ENCODE measurements at places on chromosomes 4 and X. TPM values are rescaled to one million over a fixed set of nuclear protein-coding genes. Genes with fewer than 3 reads are reported as not detected.

GRCh38 chr4:19063662-19064061 is 1042.1 kb upstream of the LCORL start:
- no peak for DNase-seq

DNA sequence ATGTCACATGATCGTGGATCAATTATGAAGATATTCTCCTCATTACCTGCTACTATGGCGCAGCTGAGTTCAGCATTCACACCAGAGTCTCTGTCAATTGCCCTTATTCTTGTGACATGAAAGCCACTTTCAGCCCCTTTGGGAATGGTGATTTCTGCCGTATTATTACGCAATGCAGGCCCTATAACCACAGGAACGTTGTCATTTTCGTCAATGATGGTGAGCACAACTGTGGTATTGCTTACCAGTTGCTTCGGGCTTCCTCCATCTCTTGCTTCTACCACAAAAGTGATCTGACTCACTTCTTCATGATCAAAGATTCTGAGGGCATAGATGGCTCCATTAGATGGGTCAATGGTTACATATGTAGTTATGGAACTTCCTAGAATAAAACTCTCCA is 2.1 kb downstream of the PCDH18 start:
- no peak for DNase-seq

S100P gene
- total RNA-seq: not detected

- no peak for DNase-seq
Observed at GRCh38 chr4:61152433-61152832, 47.7 kb upstream of the ADGRL3 start.

GRCh38 chr4:27684610-27685011 is 824.0 kb downstream of the STIM2 start:
- peak; percentile 3 for DNase-seq

DNA sequence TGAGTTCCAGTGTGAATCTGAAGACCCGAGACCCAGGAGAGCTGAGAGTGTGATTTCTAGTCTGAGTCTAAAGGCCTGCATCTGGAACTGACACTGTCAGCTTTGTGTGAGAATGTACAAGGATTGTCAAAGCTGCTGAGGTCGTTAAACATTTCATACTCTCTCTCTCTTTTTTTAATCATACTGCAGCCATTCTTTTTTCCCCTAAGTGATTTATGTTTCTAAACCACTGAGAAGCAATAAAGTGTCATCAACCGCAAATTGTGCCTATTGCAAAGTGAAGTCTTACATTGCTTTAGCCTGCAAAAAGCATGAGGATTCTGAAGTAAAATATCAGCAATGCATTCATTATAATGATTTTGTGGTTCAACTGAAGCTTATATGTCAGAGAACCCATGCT is 106.0 kb downstream of the ASMT start:
- DNase-seq: no peak

DNA sequence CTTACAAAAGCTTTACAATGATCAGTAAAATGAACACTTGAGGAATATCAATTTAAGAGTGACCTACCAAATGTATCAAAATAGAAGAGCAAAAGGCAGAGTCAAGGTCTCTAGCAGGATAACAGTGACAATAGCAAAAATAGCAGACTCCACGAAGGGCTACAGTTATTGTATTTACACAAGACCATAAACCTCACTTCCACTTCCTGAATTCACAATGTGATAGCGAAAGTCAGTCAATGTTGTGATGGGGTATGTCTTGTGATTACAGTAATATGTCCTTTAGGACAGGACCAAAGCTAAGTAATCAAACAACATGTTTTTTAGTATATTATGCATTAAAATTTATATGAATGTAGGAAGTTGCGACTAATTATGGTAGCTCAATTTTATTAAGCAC is 139.6 kb downstream of the IQCM start:
- DNase-seq: no peak

DNA sequence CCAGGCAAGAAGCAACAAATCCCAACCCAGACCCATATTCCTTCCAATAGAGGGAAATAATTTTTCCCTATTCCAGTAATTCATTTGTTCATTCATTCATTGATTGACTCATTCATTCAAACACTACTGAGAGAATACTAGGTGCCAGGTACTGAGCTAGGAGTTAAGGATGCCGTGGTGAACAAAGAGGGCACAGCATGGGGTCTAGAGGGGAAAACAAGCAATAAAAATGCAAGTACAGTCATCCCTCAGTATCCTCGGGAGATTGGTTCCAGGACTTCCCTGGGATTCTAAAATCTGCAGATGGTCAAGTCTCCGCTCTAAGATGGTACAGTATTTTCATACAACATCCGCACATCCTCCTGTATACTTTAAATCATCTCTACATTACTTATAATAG is 18.7 kb downstream of the RASGEF1B start:
- DNase-seq: no peak

DNA sequence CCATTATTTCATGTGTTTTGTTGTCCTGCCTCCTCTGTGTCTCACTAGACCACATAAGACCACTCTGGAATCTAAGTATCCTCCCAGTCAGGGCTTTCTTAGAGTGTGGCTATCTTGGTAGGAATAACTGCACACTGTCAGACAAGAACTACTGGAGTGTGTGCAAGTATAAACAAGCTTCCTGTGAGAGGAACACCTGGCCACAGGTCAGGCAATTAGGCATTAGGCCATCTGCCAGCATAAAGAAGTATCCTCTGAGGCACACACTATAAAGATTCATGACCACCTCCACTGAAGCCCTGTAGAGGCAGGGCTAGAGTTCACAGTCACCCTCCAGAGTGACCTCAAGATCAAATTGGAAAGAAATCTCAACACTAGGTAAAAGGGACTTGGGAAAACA is 507.0 kb upstream of the PABPC4L start:
- no peak for DNase-seq

- no peak for DNase-seq
Observed at GRCh38 chrX:54090880-54091279, 46.6 kb upstream of the PHF8 start.

DNA sequence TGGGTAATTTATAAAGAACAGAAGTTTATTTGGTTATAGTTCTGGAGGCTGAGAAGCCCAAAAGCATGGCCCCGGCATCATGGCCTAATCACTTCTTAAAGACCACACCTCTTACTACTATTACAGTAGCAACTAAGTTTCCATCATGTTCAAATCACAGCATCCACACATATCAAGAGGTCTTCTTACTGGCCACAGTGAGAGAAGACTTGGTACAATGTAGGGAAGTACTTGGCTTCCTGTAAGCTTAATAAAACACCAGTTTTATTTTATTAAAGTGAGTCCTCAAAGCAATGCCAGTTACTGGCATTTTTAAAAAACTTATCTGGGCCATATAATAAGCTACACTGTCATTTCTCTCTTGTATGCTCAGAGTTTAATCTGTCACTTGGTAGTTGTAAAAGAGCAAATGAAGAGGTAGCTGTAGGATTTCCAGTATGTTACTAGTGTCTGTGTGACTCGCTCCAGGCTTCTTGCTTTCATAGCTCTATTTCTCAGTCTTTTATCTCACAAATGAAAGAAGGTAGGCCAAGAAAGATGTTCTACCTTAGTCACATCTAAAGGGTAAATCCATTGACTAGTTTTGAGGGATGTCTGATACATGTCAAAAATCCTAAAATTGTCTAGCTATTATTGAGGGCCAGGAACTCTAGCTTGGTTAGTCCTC is 159.2 kb upstream of the CPEB2 start:
- DNase-seq: no peak

TCEAL2 gene
- not detected for total RNA-seq

MAGIX gene
- 0.84 TPM for total RNA-seq

- no peak for DNase-seq
Observed at GRCh38 chr4:125573368-125573767, 258.6 kb downstream of the FAT4 start.

MFSD8 gene
- 20.1 TPM for total RNA-seq

- no peak for DNase-seq
Observed at GRCh38 chrX:148784137-148784536, 283.7 kb downstream of the AFF2 start.

GRCh38 chr4:8199594-8200301 is 658 bp downstream of the SH3TC1 start:
- DNase-seq: peak; percentile 51

GRCh38 chr4:153731239-153731638 is 28.6 kb downstream of the RNF175 start:
- no peak for DNase-seq

DNA sequence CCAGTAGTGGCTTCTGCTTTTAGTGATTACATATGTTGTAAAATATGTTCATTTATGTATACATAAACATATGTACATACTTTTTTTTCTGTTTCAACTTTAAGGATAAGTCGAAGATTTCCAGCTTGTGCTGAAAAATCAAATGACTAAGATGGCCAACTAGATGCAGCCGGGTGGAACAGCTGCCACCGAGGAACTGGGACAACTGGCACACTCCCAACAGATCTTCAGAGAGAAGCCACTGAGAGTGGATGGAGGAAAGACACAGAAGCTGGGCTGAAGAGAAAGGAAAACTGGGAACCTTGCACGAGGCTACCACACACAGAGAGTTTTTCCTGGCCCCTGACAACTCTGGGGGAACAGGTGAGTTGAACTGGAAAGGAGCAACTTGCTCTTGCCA is 207.5 kb downstream of the FAM47B start:
- DNase-seq: no peak

MSANTD1 gene
- 0.19 TPM for total RNA-seq

- DNase-seq: no peak
Observed at GRCh38 chrX:39016556-39016955, 215.3 kb downstream of the MID1IP1 start.

ZDHHC15 gene
- under 0.01 TPM for total RNA-seq

- DNase-seq: peak; percentile 22
Observed at GRCh38 chrX:150731795-150732194, 38.6 kb downstream of the MTMR1 start.

DNA sequence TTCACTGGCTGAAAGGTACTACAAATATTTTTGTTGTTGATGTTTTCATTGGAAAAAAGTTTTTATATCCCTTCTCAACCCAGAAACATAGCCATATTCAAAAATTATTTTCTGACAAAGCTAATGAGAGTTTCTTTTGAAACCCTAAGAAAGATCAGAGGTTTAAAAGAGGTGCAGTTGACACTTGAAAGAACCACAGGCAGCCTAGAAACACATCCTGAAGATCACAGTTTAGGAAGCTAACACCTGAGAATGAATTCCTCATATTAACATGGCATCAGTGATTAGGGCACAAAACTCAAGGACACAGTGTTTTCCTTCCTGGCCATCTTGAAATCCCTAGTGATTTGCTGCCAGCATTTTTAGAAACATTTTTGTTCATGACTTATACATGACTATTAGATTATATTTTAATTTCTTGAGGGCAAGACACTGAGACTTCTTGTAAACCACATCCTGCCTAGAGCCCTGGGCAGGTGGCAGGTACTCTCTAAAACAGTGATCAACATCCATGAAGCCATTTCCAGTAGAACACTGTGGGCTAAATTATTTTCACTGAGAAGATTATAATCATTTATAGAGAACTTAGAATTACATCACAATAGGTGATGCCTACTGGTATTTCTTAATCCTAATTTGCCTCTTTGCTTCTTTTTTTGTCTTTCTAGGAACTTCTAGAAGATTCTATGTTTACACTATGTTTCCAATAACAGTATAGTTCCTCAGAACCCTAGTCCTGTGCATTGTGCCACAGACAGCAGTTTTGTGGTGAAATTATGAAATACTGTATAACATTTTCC is 80.0 kb downstream of the ARSJ start:
- DNase-seq: no peak

GRCh38 chrX:71870208-71871098 is 40.2 kb upstream of the NHSL2 start:
- peak; percentile 0 for DNase-seq

- DNase-seq: no peak
Observed at GRCh38 chrX:18173494-18174180, 47.0 kb downstream of the BEND2 start.

CT45A3 gene
- total RNA-seq: not detected

DNA sequence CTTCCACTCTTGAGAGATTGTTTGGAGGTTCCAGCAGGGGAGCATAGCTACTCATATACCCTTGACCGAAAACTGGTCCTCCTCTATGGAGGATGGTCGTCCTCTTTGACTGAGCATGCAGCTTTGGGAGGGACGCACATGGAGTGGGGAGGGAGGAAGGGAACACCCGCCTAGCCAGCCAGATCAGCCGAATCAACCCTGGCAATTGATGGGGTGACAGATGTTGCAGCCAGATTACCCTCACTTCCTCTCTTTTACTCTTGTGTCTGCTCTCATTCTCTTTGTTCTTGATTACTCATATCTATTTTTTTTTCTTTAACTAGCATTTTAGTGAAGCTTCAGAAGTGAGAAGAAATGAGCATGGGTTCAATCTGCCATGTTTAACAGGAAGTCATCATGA is 19.6 kb downstream of the MGST2 start:
- DNase-seq: no peak

DNA sequence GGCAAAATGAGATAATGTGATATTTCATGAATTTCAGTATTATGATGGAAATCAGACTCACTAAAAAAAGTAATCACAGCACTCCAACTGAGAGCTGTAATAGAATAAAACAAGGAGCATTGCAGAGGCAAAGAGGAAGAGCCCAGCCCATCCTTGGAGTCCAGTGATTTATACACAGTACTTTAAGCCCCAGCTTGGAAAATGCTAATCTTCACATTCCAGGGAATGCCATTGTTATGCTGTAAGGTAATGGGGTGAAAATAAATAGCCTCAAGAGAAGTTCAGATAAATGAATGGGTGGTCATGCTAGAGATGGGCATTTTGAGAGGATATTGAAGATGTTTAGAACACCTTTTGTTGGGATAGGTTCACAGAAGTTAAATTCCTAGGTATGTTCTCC is 190.3 kb upstream of the TAPT1 start:
- DNase-seq: peak; percentile 15

GRCh38 chr4:23856630-23857029 is 33.2 kb downstream of the PPARGC1A start:
- DNase-seq: no peak

ARMCX4 gene
- 6.9 TPM for total RNA-seq

All from dermis blood vessel endothelial cell (primary cell).